GM04503 (cell line): ENCODE measurements at places on chromosomes 3 and 15.

DNA sequence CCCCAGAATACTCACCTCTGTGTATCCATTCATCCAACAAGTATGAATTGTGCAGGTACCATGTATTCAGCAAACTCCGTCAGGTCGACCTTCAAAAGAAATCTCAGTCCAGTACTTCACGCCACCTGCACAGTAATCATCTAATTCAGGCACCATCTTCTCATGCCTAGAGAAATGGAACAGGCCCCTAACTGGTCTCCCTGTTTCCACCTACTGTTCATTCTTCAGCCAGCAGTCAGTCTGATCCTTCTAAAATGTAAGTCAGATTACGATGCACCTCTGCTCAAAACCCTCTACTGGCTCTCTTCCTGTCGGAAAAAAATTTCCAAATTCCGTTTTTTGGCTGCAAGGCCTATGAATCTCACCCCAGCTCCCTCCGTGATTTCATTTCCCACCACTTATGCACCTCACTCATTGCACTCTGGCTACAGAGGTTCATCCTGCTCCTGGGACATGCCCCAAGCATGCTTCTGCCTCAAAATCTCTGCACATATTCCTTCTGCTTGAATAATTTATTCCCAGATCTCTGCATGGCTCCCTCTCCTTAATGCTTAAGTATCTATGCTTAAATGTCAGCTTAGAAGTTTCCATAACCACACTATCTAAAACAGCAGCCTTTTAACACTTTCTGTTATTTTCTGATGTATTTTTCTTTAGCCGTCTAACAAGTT is 47.5 kb upstream of the PPP2R3A start:
- DNase-seq = no peak

- no peak for DNase-seq
These were observed 181.6 kb upstream of the RBMS3 start for GRCh38 chr3:29099296-29099695.

- peak; percentile 13 for DNase-seq
These were observed 73.8 kb downstream of the LIPC start for GRCh38 chr15:58505581-58505980.

DNA sequence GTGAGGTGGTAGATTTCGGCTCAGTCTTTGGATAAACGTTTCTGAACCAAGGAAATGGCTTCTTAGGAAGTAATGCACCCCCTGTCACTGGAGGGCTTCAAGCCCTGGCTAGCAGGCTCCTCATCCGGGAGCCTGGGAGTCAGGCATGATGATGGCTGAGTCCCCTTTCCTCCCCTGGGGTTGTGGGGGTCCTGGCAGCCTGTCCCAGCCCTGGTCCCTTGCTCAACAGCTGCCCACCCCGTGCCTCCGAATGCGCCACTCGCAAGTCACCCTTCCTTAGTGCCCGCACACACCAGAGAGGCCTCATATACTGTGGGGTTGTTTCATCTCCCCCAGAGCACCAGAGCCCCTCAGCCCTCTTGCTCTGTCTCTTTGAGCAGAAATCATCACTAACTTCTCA is 48.2 kb downstream of the BDH1 start:
- no peak for DNase-seq

DNA sequence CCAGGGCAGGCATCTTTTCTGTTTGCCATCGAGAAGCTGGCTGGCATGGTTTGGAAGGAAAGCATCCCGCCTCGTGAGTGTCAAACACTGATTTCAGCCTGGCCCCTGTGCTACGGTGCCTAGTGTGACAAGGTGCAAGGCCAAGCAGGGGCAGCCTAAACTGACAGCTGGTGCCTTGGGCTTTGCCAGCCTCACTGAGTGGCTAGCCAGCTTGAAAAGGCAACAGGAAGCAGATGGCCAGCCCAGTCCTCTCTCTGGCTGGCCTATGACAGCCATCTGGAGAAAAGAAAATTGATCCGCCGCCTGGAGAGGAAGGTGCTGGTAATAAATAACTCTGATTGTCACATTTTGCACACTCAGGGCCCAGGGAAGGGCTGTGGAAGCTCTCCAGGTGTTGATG is 52.2 kb downstream of the C3orf85 start:
- no peak for DNase-seq

GRCh38 chr3:160566499-160566898 is 1.1 kb upstream of the KPNA4 start:
- DNase-seq = no peak
